Kidney epithelial cell (primary cell): ENCODE measurements at places on chromosomes 16 and 17. TPM values are rescaled to one million over a fixed set of nuclear protein-coding genes. Genes with fewer than 3 reads are reported as not detected.

Gene ARHGAP27
- 36.4 and 51.6 TPM in 2 replicates for total RNA-seq

Gene KLHL10
- not detected in 2 replicates for total RNA-seq

Gene CCL5
- not detected in 2 replicates for total RNA-seq

Gene MEIOB
- total RNA-seq, result 5.0 and 6.2 TPM in 2 replicates

Gene ZNF750
- total RNA-seq, result 0.55 and 0.84 TPM in 2 replicates

Gene DYNLRB2
- not detected in 2 replicates for total RNA-seq

Gene TBC1D3K
- not detected in 2 replicates for total RNA-seq

Gene LGALS9
- total RNA-seq, result 1.9 and 3.4 TPM in 2 replicates

Gene VASN
- total RNA-seq, result 60.4 and 73.5 TPM in 2 replicates

Gene MLLT6
- 42.7 and 46.7 TPM in 2 replicates for total RNA-seq

Gene KRTAP2-3
- 4.3 and 5.2 TPM in 2 replicates for total RNA-seq

Gene CACNG4
- total RNA-seq, result 0.84 and 0.96 TPM in 2 replicates
